HS-27A (cell line): ENCODE measurements at places on chromosomes 16 and 17.

DNA sequence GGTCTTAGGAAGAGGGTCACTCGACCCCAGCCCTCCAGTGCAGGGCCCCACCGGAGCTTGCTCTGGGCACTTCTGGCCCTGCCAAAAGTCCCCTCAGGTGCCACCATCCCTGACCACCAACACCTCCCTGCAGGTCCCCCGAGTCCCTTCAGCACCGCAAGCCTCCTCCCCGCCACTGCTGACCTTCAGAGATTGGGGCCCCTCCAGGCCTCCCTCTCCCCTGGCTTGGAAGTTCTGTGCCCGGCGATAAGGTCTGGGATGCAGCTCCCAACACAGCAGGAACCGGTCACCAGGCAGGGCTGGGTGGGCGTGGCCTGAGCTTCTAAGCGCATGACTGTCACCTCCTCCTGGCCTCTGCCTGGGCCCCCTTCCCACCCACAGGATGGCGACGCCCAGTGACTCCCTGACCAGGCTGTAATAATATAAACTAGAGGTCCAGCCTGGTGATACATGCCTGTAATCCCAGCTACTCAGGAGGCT, 11.2 kb downstream of the PIEZO1 start:
- no peak for DNase-seq

DNA sequence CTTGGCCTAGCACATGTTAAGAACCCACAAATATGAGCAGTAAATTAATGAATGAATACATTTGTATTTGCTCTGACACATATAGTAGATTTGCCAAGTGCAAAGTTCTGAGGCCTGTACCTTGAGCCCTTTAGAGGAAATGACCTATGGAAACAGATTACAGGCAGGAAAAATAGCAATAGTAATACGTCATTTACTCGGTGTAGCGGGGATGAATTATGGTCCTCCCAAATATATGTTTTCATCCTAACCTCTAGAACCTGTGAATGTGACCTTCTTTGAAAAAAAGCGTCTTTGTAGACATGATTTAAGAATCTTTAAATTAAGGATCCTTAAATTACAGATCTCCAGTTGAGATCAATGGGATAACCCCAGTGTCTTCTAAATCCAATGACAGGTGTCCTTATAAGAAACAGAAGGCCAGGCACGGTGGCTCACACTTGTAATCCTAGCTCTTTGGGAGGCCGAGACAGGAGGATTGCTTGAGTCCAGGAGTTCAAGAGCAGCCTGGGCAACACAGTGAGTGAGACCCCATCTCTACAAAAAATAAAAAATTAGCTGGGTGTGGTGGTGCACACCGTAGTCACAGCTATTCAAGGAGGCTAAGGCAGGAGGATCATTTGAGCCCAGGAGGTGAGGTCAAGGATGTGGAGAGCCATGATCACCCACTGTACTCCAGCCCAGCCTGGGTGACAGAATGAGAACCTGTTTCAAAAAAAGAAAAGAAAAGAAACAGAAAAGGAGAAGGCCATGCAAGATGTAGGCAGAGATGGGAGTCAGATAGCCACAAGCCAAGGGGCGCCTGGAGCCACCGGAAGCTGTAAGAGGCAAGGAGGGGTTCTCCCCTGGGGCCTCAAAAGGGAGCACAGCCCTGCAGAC, 5.1 kb upstream of the ITPRIPL2 start:
- DNase-seq: no peak

DNA sequence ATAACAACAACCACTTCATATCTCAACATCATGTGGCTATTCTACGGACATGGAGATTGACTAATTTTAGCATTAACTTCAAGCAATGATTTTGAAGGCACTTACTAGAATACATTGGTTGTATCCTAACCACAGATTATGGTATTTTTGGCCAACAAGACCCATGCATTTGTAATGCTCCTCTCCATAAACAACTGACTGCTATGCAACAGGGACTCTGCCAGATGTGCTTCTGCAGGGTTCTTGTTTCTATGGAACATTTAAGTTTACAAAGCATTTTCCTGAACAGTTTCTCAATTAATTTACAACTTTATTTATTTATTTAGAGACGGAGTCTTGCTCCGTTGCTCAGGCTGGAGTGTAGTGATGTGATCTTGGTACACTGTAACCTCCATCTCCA, 178.0 kb downstream of the PARN start:
- DNase-seq: no peak

GRCh38 chr16:16972831-16973230, 497.9 kb downstream of the XYLT1 start:
- DNase-seq: no peak

DNA sequence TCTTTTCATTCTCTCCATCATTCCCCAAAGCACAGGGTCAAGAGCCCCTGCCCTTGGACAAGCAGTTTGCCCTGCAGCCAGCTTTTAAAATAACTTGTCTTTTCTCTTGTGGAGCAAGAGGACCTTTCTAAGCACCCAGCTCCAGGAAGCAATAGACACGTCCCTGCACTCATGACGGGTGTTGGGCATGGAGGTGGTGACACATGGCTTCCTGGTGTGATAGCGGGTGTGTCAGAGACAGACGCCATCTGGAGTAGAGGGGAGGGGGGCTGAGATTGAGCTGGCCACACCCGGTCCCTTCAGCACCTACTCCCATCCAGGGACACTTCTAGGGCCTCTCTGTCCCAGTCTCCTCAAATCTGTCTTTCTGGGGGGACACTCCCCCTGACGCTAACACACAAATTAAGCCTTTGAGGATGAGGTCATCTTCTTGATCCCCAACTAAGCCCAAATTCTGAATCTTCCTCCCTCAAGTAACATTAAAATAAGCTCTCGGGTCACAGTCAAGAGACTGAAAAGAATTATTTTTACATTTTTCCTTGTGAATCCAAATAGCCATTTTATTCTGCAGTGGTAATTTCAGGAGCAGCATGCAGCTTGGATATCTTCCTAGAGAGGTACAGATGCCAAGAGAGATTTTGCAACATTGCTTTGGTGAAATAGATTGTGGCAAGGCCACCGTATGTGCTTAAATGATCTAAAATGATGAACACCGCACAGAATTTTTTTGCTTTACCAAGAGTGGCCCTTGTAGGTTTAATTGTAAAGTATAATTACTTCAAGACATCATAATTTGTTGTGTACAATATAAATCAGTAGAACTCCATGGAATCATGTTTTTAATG, 216.6 kb upstream of the IRX3 start:
- DNase-seq: no peak

- DNase-seq: no peak
Measured at GRCh38 chr16:89473791-89474414, 16.5 kb downstream of the ANKRD11 start.

- no peak for DNase-seq
Measured at GRCh38 chr16:66673691-66674090, 22.9 kb downstream of the CMTM4 start.

DNA sequence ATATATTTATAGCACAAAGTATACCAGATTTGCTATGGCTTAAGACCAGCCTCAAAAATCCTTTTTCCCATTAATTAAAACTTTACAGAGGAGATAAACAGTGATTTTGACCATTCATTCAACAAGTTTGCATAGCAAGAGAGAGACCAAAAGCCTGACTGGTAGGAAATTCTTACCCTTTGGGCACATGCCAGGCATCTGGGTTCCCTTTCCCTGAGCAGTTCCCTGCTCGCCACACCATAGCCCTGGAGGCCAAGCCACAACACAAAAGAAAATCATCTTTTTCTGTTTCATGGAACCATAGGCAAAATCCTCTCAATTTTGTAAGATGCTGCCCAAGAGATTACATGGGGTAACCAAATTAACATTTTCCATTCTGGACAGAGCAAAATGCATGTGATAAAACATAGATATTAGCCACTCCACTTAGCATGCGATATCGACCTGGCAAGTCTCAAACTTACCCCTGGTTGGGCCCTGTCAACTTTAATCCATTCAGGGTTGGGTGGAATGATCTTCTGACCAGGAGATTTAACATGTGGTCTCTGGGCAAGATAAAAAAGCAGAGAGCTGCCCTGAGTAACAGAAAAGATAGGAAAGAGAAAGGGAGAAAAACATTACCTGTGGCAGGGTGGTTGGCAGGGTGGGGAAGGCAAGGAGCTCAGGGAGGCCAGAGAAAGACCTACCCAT, 57.6 kb upstream of the B4GALNT2 start:
- DNase-seq: no peak

GRCh38 chr17:68231541-68231940, 16.3 kb upstream of the AMZ2 start:
- DNase-seq: no peak
